ENCODE measurements at places on chromosomes 13 and 19.

GRCh38 chr13:111541345-111541744, 220.9 kb downstream of the TEX29 start:
- no peak for DNase-seq

GRCh38 chr13:41196620-41197019, 2.3 kb upstream of the KBTBD7 start:
- no peak for DNase-seq

DNA sequence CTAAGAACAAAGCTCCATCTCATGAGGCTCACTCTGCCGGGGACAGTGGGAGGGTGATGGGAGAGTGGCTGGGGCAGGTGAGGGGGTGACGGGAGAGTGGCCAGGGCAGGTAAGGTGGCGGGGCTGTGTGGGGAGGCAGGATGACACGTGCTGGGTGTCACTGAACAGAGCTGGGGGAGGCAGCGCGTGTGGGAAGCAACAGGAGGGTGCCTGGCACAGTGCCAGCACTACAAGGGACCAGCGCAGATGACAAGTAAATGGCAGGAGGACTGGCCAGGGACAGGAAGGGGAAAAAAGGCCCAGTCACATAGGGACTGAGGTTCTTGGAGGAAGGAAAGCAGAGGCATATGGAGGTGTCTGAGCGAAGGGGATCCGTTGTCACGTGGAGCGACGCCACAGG, 129.9 kb downstream of the RNF17 start:
- no peak for DNase-seq

DNA sequence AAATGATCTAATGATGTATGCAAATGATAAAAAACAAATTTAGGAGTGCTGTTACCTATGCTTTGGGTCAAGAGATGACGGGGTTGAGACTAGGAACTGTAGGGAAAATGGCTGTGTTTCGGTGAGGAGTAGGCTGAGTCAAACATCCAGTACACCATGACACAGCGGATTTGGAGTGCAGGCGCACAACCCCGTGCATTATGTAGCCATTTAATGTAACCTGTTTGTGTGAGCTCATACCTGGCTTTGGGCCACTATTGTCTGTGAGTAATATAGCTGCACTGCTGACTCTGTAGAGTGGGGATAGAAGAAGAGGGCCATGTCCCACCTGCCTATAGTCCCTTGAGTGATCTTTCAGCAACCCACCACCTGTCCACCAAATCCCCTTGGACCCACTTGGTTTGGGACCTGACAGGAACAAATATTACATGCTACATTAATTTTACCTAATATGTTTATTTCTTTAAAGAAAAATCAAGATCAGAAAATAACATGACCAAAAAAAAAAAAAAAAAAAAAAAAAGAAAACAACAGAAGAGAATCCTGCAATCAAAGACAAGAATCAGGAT, 95.5 kb upstream of the KLHL1 start:
- DNase-seq: no peak

DNA sequence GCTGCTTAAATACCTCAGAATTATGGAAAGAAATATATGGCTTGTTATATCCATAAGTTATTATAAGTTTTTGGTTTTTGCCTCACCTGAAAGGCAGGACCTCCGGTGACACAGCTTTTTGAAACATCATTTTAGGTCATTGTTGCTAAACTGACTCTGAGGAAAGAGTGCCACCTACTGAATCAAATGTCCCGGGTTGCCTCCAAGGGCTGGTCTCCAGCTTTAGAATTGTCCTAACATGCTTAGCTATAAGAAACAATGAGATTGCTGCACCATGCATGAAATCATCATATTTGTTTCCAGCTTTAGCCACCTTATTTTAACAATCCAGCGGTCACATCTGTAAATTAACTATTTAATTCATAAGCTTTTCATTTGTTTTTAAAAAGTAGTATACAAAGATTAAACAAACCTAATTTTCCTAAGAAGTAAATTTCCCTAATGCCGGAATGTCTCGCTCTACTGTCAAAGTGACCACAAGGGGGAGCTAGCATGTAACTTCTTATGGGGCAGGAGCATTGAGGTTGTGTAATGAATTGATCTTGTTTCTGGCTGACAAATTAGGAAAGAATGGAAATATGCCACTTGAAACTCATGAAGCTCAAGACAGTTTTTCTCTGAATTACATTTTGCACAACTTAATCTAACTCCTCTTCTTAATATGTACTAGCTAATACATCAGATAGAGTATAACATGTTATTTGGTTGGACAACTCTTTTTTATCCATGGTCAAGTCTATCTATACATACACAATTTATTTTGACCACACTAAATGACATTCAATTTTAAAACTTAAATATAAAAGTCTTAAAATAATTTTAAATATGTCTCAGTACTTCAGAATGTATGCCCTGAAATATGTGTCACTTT, 6.7 kb upstream of the PCDH17 start:
- peak; percentile 36 for DNase-seq

DNA sequence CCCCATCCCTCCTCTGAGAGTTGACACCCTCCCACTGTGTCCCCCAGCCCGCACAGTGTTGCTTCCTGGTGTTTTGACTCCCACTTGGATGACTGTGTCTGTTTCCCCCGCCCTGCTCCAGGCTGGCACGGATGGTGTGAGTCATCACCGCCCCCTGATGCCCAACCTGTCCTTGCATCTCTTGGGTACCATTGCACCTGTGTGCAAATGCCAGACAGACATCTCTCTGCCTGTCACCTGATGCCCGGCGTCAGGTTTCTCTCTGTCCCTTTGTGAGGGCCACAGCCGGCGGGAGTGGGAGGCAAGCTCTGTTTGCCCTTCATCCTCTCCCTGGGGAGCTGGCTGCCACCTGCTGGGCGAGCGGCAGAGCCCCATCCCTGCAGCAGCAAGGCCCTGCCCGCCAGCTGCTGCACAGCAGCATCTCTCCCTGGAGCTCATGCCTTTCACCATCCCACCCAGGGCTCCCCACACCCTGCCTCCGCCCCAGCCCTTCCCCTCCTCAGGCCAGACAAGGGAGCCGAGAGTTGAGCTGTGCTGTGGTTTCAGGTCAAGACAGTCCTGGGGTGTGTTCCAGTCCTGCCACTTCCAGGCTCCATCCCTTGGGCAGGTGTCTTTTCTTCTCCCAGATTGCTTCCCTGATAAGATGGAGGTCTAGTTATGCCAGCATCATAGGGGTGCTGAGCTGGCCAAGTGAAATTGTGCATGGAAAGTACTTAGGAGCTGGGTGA, 29.7 kb downstream of the NKPD1 start:
- no peak for DNase-seq

DNA sequence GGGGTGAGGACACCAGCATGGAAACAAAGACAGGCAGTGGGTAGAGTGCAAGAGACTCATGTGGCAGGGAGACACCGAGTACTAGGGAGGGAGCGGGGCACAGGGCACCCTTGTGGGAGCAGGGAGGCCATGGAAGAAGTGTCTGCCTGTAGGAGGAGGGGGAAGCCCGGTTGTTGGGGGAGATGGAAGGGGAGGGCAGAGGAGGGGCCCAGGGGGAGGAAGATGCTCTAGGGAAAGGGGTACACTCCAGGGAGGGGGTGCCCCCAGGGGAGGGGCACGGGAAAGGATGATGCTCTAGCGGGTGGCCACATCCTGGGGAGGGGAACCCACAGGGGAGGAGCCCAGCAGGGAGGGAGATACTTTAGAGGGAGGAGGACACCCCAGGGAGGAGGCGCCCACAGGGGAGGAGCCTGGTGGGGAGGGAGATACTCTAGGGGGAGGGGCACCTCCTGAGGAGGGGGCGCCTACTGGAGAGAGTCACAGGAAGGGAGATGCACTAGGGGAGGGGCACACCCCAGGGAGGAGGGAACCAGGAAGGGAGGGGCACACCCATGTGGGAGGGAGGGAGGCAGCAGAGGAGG, 24.9 kb downstream of the CPAMD8 start:
- no peak for DNase-seq

Measured in NCI-H446 treated with DMSO at 0.1 percent for 48 hours (cell line).